Adrenal gland (tissue), 19 donors: ENCODE measurements at places on chromosomes 5 and 9. TPM values are rescaled to one million over a fixed set of nuclear protein-coding genes. Genes with fewer than 3 reads are reported as not detected.

GRCh38 chr9:89842267-89842768 lies 237.5 kb downstream of the GADD45G start:
- no peaks in the 10 kb centered on the region for H3K4me1 ChIP-seq
- H3K27ac ChIP-seq: no peak overlapping the region
- no peaks in the 10 kb centered on the region for H3K27me3 ChIP-seq
- H3K36me3 ChIP-seq: no peaks in the 10 kb centered on the region

The NPR2 gene
- total RNA-seq: 35.4 TPM

The CHD1 gene
- 19.3 TPM for total RNA-seq

DNA sequence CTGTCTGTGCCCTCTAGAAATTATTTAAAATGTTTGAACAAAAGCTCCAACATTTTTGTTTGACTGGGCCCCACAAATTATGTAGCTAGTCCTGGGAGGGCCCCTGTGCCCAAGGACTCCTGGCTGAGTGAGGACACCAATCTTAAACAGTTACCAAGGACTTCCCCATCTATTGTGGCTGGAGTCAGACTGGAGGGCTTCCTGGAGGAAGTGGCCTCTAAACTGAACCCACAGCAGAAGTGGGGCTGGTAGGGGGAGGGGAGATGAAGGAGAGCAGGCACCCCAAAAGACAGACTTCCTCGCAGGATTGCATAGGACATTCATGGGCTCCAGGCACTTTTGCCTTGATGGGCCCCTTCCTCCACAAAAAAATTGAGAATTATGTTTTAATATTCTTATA lies 8.1 kb downstream of the ADAMTS13 start:
- H3K4me3 ChIP-seq: no peak overlapping the region
- no peaks in the 10 kb centered on the region for H3K36me3 ChIP-seq
- no peak overlapping the region for H3K27ac ChIP-seq

DNA sequence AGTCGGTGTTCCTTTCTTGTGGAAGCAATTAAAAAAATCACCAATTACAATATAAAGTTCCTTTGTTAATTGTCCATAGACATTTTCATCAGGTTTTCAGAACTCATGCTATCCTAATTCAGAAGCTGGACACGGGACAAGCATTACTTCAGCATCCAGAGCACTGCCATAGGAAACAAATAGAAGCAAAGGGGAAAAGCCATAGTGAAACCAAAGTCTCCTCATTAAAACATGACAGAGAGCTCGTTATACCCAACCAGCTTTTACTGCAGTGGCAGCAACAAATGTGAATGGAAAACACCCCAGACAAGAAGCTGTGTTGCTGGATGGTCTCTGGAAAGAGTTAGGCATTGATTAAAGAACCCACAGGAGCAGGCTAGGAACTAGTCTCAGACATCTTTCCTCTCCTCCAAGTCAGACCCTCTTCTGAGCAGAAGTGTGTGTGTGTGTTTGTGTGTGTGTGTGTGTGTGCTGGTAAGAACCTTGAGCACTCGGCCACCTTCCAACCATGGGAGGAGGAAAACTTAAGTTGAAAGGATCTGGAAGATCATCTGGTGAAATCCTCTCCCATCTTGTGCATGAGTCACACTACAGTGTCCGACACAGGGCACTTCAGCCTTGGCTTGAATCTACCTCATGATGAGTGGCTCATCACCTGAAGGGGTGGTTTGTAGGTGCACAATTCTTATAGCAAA lies 162.6 kb upstream of the ADAMTS16 start:
- no peak overlapping the region for H3K27ac ChIP-seq
- H3K36me3 ChIP-seq: no peaks in the 10 kb centered on the region
- H3K4me1 ChIP-seq: no peaks in the 10 kb centered on the region
- DNase-seq: no peak

DNA sequence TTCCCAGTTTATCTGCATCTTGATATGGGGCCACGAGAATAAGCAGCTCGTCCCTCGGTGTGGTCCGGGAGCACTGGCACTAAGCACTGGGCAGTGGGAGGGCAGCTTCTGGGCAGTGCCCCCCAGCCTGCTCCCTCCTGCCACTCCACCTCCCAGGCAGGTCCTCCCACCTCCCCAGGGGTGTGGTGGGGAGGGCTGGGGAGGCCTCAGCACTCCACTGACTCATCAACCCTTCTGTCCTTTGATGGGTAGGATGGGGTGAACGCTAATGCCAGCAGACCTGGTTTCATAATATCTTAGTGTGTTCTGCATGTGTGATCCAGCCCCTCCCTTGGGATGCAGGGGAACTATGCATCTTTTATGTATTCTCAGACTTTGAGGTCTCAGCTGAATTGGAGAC lies 62.2 kb upstream of the GNE start:
- H3K36me3 ChIP-seq: no peaks in the 10 kb centered on the region
- H3K4me1 ChIP-seq: no peaks in the 10 kb centered on the region
- no peak overlapping the region for H3K4me3 ChIP-seq

- H3K4me1 ChIP-seq: no peaks in the 10 kb centered on the region
- no peak overlapping the region for H3K27ac ChIP-seq
- H3K27me3 ChIP-seq: no peaks in the 10 kb centered on the region
- H3K36me3 ChIP-seq: no peaks in the 10 kb centered on the region
- DNase-seq: no peak
Observed at GRCh38 chr9:13480693-13481092, 201.2 kb upstream of the MPDZ start.

- no peaks in the 10 kb centered on the region for H3K27me3 ChIP-seq
- H3K4me3 ChIP-seq: no peak overlapping the region
- H3K36me3 ChIP-seq: peaks cover 45% of the 10 kb centered on the region
- DNase-seq: no peak
Observed at GRCh38 chr9:87729246-87729645, 3.3 kb downstream of the CTSL start.

The DMRTA1 gene
- not detected for total RNA-seq

DNA sequence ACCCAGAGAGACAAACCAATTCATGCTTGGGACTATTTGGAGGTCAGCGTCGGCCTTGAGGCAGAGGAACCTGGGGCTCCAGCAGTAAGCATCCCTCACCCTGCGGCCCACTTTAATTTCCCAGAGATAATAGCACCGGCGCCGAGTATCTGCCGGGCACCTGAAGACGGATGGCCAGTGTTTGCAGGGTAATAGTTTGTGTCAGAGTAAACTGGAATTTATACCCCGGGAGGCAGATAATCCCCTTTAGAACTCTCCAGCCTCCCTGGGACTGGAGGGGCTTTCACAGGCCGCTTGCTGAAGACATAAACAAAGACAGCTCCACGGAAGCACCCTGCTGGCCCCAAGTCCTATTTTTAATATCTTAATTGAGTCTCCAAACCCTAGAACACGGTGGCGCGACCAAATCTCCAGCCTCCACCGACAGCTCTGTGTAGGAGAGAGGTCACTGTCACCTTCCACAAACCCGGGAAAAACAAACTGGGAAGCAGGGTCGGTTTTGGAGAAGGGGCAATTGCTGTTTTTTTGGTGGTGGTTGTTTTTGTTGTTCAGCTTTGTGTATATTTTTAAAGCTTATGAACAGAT lies 17.4 kb upstream of the FCN1 start:
- no peak overlapping the region for H3K4me3 ChIP-seq
- H3K27me3 ChIP-seq: no peaks in the 10 kb centered on the region
- no peaks in the 10 kb centered on the region for H3K36me3 ChIP-seq
- no peaks in the 10 kb centered on the region for H3K4me1 ChIP-seq
- DNase-seq: no peak
- no peak overlapping the region for H3K27ac ChIP-seq

DNA sequence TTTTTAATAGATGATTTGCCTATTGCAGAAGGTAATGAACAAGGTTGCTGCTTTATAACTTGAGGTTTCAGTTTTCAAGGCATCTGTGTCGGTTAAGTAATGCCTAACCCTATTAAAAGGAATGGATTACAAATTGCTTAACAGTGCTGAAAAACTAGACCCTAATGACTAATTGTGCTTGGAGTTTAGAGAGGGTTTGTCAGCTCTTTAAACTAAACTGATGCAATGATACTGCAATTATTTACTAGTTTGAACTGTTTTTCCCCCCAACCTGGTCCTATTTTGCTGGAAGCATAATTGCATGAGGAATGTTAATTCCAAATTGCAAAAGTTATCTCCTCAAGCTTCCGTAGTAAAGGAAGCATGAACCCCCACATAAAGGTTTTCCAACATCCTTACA lies 39.3 kb upstream of the TLX3 start:
- no peak overlapping the region for H3K4me3 ChIP-seq
- H3K36me3 ChIP-seq: no peaks in the 10 kb centered on the region
- H3K4me1 ChIP-seq: no peaks in the 10 kb centered on the region
- no peak for DNase-seq
- H3K27me3 ChIP-seq: no peaks in the 10 kb centered on the region

The STOML2 gene
- 159 TPM for total RNA-seq

DNA sequence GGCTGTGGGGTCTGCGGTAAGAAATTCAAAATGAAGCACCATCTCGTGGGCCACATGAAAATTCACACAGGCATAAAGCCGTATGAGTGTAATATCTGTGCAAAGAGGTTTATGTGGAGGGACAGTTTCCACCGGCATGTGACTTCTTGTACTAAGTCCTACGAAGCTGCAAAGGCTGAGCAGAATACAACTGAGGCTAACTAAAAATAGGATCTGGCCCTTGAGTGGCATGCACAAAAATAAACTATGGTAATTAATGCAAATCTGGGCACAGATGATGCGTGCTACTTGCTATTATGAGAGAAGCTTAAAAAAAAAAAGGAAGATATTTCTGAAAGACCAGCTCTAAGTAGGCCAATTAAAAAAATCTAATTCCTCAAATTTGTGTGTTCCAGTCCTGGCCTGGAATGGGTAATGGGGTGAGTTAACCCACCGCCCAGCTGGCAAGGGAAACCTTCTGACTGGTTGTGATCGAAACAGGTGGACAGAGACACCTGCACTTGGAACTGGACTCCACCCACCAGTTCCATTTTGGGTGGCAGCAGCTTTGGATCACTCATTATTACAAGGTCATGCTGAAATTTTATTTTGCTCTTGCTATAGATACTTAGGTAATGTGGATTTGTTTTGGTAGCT lies 26.6 kb upstream of the ZBTB34 start:
- H3K27ac ChIP-seq: no peak overlapping the region
- H3K36me3 ChIP-seq: peaks cover 29% of the 10 kb centered on the region
- H3K4me3 ChIP-seq: no peak overlapping the region
- H3K4me1 ChIP-seq: peaks cover 28% of the 10 kb centered on the region

The TNIP1 gene
- 101 TPM for total RNA-seq

DNA sequence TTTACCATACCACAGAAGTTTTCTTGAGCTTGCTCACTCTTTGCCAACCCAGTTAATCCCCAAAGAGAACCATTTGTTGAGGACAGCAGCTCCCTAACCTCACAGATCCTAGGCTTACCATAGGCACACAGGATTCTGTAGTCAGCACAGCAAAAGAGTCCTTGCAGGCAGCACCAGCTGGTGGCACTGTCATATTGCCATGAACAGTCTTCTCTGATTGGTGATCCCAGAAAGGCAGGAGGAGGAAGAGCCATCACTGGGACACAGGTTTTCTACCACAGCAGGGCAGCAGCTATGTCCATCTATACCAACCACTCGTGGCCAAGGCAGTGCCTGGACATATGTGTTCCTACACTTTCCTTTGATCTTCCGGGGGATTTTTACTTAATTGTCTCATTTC lies 297.1 kb upstream of the CD180 start:
- H3K36me3 ChIP-seq: no peaks in the 10 kb centered on the region
- no peak overlapping the region for H3K4me3 ChIP-seq
- no peaks in the 10 kb centered on the region for H3K27me3 ChIP-seq
- DNase-seq: no peak
- H3K27ac ChIP-seq: no peak overlapping the region

The CDKN2B-AS1 gene
- not detected for total RNA-seq

- DNase-seq: no peak
- H3K27ac ChIP-seq: no peak overlapping the region
- no peaks in the 10 kb centered on the region for H3K4me1 ChIP-seq
- no peaks in the 10 kb centered on the region for H3K36me3 ChIP-seq
- peaks cover 2% of the 10 kb centered on the region for H3K27me3 ChIP-seq
Observed at GRCh38 chr9:123337971-123338370, 18.0 kb upstream of the CRB2 start.

The EPB41L4B gene
- total RNA-seq: 20.4 TPM

- H3K27ac ChIP-seq: no peak overlapping the region
- H3K4me3 ChIP-seq: no peak overlapping the region
- no peaks in the 10 kb centered on the region for H3K4me1 ChIP-seq
- H3K27me3 ChIP-seq: no peaks in the 10 kb centered on the region
Observed at GRCh38 chr9:35193762-35194161, 32.0 kb downstream of the UNC13B start.

DNA sequence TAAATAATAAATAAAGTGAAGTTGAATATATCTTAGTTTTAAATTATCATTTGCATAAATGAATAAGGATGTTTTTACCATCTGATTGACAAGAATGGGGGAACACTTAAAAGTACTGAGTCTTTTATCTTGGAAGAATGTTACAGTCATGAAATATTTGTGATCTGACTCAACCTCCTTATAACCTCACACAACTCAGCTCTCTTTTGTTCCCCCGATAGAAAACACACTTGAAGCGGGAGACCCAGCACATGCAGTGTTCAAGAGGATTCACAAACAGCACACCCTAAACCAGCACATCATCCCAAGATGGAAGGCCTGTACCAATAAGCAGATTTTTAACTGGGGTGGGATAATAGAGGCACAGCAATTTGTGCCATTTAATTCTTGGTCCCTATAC lies 15.5 kb downstream of the BAAT start:
- H3K27me3 ChIP-seq: no peaks in the 10 kb centered on the region
- H3K4me3 ChIP-seq: no peak overlapping the region
- H3K4me1 ChIP-seq: no peaks in the 10 kb centered on the region
- no peak for DNase-seq

DNA sequence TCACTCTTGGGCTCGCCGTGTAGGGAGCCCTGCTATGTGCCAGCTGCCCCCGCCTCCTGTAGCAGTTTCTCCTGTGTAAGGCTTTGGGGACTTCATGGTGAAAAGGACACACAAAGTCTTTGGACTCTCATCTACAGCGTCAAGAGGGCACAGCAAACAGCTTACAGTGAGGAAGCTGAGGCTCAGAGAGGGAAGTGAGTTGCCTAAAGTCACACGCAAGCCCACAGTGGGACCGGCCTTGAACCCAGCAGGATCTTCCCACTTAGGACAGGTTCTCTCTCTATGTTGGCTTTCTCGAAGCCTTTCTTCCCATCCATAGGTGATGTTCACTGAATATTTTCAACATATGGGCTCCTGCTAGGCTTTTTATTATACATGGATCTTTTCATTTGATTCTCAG lies 9.8 kb upstream of the PRRX2 start:
- no peak for DNase-seq
- peaks cover 12% of the 10 kb centered on the region for H3K4me1 ChIP-seq
- H3K4me3 ChIP-seq: no peak overlapping the region
- H3K36me3 ChIP-seq: no peaks in the 10 kb centered on the region
- no peaks in the 10 kb centered on the region for H3K27me3 ChIP-seq

The KCNV2 gene
- total RNA-seq: not detected

DNA sequence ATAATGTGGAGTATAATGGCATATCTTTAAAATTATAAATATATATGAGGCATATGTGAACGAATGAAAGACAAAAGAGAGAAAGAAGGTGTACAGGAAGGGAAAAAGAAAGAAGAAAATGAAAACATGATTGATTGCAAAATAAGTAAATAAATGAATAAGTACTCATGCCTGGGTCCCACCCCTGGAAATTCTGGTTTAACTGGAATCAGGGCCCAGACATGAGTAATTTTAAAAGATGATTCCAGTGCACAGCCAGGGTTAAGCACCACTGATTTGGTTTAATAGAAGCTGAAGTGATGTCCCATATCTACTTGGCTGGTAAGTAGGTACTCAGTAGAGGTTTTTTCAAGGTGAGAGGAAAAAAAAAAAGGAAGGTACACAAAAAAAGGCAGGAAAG lies 34.0 kb upstream of the HOMER1 start:
- no peaks in the 10 kb centered on the region for H3K4me1 ChIP-seq
- H3K4me3 ChIP-seq: no peak overlapping the region
- no peaks in the 10 kb centered on the region for H3K27me3 ChIP-seq
- DNase-seq: no peak

The SMAD5 gene
- total RNA-seq: 76.6 TPM
